ENCODE measurements at places on chromosomes 2 and 18.

GRCh38 chr2:181859803-181860202 lies 31.7 kb upstream of the ITPRID2 start:
- DNase-seq = no peak

DNA sequence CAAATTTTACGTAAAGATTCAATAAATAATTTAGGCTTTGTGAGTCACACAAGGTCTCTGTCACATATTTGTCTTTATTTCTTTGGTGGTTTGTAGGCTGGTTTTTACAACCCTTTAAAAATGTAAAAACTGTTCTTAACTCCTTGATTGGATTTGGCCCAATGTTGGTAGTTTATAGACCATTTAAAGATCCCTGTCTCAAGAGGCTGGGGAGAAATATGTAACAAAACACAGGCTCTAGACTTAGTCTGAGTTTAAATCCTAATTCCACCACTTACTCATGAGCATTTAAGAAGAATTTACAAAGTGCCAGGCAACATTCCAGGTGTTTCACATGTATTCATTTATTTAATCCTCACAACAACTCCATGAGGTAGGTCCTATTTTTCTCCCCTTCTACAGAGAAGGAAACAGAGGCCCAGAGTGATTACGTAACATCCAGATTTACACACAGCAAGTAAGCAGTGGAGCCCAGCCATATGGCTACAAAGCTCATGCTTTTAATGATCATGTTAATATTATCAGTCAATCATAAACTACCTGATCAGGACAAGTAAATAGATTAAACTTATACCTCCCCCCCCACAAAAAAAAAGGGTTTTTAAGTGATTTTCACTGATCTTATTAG lies 416.6 kb upstream of the ACVR2A start:
- DNase-seq = no peak

- no peak for DNase-seq
These were observed 265.1 kb downstream of the SH3BP4 start for GRCh38 chr2:235216901-235217300.

GRCh38 chr2:98460573-98461497 lies 16.2 kb downstream of the INPP4A start:
- DNase-seq = peak; percentile 71

DNA sequence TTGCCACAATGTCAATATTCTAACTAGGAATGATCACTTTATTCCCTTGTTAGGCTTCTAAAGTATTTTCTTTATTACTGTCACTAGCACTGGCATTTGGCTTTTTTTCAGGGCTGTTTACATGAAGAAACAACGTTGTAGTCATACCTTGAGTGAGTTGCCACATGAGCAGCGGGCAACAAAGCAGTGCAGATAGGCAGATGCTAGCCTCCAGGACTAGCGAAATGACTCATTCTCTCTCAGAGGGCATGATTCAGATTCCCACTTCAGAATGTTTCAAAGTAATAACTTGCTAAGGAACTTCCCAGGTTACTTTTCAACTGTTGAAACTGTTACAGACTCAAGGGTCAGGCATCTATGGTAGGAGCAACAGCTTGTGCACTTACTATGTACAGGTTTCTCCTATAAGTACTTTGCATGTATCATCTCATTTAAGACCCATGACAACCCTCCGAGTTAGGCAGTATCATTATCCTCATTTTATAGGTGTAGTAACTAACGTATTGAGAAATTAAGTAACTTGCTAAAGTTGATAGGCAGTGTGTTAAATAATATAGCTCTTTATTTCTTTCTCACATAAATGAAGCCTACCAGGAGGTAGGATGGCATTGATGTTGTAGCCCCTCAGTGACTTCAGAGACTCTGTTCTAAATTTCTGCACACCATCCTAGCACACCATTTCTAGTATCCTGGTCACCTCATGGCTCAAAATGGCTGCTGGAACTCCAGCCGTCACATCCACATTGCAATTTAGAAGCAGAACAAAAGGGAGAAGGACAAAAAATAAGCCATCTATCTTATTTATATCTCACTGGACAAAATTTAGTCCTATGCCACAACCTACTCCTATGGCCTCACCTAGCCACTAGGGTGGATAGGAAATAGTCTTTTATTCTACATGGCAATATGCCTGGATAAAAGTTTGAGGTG lies 83.3 kb downstream of the ICOS start:
- no peak for DNase-seq

DNA sequence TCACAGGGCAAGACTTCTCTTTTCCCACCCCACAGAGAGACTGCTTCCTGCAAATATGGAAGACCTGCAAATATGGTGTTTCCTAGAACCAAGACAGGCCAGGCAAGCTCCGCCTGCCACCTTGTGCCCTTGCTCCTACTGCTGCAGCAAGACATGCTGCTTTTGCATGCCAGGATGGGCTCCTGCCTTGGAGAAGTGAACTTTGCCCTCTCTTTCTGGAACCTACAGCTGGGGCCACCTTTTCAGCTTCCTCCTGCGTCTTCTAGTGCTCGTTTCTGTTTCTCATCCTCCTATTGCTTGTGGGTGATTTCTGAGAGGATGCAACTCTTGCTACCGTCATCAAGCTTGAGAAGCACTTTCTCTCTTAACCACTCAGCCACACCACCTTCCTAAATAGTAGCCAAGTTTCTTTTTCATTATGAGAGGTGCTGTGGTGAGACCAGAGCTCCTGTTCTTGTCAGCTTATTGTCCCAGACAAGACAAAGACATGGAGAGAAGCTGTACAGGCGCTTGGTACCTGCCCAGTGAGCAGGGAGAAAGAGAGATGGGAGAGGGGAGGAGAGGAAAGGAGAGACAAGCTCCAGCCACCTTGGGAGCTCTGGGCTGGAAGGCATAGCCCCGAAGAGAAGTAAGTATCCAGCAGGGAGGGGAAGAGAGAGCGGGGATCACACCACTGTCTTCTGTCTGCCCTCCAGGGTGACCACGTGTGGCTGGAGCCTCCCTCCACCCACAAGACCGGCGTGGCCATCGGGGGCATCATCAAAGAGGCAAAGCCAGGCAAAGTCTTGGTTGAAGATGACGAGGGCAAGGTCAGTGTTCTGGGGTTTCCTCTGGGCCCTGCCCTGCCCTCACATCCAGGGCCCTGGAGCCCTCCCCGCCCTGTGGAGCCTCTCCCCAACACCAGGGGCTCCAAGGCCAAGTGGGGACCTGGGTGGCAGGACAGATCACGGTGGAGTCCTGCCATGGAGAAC lies 28.3 kb downstream of the MYO7B start:
- DNase-seq = no peak

- DNase-seq = no peak
These were observed 35.9 kb downstream of the ZNF385B start for GRCh38 chr2:179825494-179825893.

- no peak for DNase-seq
These were observed 62.8 kb downstream of the DTNA start for GRCh38 chr18:34772887-34773286.

DNA sequence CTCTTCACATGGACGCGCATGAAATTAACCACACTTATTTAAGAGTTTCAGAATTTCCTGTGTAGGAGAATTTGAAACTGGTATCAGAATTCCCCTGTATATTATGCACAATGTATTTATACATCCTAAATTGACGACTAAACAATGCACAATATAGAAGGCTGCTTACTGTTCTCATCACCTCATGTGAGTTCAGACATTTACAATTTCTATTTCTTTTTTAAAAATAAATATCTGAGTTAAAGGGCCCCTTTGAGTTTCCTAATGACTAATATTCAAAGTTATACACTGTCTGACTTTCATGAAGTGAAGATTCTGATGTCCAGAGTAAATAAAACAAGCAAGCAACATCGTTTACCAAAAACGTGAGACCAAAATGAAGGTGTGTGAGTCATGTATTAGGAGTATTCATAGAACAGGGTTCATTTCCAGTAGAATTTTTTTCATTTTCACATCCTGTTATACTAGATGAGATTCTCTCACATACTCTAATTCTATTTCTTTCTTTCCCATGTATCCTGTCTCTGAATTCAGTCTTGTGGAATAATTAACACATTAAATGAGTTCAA lies 406.2 kb downstream of the NUP35 start:
- DNase-seq = no peak

DNA sequence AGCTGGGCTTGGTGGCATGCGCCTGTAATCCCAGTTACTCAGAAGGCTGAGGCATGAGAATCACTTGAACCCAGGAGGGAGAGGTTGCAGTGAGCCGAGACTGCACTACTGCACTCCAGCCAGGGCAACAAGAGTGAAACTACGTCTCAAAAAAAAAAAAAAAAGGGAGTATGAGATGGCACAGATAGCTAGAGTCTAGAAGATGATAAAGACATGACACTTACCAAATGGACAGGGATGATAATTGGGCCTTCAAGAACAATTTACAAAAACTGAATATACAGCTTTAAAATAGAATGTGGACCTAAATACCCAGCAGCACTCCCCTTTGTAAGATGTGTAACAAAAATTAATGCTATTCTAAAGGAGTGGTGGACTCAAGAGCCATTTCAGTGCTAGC lies 2.7 kb downstream of the METTL4 start:
- no peak for DNase-seq

DNA sequence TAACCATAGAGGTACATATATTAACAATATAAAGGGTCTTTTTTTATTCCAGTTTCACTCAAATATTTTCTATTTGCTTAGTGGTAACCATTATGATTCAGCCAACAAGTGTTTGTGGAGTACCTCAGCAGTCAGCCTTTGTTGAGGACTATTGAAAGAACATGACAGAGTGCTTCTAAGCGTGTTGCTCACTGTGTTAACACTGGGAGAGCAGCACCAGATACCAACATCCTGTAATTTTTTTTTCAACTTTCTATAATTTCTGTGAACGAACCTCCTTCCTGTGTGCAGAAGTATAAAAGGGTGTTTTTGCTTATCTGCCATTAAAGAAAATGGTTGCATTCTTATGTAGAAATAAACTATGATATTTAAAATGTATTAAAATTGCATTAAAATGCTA lies 239.0 kb downstream of the PHLPP1 start:
- no peak for DNase-seq

GRCh38 chr2:54260241-54260595 lies 4.2 kb upstream of the TSPYL6 start:
- DNase-seq = no peak

DNA sequence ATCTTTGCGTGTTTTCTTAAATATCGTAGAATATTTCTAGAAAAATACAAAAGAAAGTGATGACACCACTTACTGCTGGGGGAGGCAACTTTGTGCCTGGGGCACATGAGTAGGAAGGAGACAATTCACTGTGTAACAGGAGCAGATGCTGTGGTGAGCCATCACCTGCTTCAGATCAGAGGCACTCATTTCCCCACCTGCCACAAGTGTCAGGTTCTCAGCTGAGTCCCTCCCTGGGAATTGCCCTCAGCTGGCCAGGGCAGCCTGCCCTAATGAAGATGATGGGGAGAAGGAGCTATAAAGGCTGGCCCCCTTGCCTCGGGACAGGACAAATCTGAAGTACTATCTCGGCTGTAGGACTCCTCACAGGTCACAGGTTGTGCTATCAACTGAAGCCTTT lies 322.8 kb downstream of the STK39 start:
- DNase-seq = no peak

DNA sequence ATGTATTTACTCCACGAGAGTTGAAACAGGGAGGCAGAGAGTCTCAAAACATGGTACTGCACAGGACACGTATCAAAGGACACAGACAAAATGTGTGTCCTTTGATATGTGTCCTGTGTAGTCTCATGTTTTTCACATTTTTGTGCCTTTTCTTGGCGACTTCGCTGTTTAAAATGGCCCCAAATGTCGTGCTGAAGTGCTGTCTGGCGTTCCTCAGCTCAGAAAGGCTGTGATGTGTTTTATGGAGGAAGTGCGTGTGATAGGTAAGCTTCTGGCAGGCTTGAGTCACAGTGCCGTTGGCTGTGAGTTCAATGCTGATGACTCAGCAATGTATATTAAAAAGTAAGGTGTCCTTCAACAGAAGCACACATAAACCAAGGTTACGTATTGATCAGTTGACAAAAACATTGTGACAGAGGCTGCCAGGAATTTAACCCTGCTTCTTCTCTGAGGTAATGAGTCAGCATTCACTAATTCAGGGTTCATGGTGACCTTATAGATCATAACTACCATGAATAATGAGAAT lies 78.2 kb downstream of the DYSF start:
- DNase-seq = no peak

GRCh38 chr2:215692387-215693079 lies 256.7 kb upstream of the FN1 start:
- DNase-seq = no peak

DNA sequence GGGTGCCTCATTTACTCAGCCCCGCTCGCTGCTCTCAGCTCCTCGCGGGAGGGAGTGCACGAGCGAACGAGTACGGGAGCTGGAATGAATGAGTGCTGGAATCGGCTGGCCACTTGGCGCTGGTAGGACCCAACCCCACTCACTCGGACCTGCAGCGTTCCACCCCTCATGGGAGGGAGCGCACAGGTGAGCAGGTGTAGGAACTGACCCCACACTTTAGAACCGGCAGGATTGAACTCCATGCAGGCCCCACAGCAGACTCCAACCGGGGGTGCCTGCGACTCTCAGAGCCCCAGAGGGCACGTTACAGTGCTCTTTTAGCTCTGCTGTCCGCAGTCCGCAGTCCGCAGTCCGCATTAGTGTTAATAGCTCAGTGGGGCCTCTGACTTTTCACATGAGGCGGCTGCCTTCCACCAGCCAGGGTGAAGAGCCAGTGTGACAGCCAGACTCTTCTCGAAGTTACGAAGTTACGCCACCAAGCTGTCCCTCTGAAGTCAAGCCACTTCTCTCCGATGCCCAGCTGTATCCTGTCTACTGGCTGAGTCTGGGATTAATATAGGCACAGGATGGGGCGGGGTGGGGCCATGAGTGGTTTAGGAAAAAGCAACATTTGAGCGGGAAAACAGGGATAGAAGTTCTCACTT lies 102.7 kb upstream of the ARHGAP15 start:
- DNase-seq = no peak
